ENCODE measurements at places on chromosomes 5 and 9.
A peak's percentile ranks its signal among the peaks of the same experiment; 100 is the strongest.

DNA sequence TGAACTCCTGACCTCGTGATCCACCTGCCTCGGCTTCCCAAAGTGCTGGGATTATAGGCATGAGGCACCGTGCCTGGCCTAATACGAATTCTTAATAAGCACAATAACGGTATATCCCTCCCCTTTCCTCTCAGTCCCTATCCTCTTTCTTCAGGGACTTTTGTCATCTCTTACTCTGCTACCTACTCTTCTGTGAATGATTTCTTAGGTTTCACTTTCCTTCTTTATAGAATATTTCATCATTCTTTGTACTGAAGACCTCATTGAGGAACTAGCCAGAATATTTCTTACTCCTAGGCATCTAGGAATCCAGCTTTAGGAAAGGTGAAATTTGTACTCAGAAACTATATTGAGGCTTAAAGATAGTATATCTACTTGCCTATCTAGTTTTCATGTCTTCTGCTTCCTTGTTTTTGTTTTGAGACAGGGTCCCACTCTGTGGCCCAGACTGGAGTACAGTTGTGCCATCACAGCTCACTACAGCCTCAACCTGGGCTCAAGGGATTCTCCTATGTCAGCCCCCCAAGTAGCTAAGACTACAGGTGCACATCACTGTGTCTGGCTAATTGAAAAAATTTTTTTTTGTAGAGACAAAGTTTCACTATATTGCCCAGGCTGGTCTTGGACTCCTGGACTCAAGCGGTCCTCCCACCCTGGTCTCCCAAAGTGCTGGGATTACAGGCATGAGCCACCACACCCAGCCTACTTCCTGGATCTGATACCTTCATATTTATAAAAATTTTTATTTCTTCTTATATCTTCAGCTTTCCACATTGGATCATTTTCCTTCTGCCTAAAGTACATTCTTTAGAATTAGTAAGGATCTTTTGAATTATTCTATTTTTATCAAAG, 69.7 kb downstream of the GPBP1 start:
- no peak for DNase-seq

GRCh38 chr5:77952636-77953212, 176.6 kb upstream of the TBCA start:
- DNase-seq: no peak

GRCh38 chr5:3598769-3599211, 3.2 kb downstream of the IRX1 start:
- no peak for DNase-seq

- DNase-seq: no peak
These were observed 215.3 kb upstream of the EDIL3 start for GRCh38 chr5:84599964-84600363.

- DNase-seq: no peak
These were observed 28.1 kb downstream of the DYNC2I2 start for GRCh38 chr9:128628471-128629048.

DNA sequence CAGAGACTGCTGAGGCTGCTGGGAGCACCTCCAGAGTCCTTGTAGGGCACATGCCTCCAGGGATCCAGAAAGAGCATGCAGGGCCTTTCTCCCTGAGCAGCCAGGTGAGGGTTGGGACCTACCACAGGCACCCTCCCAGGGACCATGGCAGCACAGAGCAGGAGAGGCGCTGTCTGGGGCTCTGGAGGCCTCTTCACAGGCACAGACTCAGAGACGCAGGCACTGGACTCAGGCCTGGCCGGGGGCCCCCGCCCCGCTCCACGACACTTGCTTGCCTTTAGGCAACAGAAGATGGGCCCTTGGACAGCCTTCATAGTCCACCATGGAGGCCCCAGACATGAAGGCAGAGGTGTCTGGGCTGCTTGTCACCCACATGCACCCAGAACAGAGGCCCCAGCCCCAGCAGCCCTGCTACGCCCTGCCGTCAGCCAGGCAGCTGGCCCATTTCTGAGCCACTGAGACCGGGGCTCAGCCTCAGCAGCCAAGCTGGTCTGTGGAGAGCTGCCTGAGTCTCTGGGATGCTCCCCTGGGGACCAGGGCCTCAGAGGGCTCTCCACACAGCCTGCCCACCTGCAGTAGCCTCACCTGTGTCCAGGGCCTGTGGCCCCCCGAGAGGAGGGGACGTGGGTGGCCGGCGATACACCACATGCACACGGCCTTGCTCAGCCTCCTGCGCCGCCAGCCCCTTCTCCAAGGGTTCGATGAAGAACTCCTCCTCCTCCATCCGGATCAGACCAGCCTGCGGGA, 72.8 kb downstream of the ADAMTS2 start:
- no peak for DNase-seq

DNA sequence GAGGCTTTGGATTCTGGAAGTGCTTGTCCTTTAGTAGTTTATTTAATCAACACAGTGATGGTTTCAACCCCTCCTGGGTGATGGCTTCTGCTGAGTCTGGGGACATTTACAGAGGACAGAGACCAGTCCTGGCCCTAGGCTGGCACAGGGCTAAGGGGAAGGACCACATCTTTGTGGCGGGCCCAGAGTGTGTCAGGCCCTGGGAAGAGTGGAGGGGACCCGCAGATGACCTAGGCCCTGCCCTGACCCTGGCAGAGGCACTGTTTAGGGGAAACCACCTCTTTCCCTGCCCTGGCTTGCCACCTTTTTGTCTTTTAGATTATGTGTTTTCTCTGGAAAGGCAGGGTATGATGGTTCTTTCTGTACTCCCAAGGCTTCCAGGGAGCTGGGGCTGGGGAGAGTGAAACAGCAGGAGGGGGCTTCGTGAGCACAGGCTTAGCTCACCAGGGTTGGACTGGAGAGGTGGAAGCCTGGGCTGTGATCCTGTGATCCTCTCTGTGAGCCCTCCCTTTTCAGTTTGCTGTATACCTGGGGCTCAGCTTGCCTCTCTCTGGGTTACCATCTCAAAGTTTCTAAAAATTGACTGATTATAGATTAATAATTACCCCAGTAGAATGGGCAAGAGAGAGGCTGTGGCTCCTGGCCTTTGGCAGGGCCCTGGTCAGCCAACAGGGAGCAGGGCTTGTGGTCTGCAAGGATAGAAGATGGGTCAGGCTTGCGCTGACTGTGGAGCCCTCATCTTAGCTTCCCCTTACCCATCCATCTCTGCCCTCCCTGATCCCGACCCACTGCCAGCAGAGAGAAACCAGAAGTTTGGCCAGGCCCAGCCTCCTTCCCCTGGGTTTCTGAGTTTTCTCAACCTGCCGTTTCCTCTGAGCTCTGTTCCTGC, 1.7 kb upstream of the SYNPO start:
- DNase-seq: no peak

GRCh38 chr9:77251050-77251449, 73.7 kb downstream of the VPS13A start:
- DNase-seq: no peak

DNA sequence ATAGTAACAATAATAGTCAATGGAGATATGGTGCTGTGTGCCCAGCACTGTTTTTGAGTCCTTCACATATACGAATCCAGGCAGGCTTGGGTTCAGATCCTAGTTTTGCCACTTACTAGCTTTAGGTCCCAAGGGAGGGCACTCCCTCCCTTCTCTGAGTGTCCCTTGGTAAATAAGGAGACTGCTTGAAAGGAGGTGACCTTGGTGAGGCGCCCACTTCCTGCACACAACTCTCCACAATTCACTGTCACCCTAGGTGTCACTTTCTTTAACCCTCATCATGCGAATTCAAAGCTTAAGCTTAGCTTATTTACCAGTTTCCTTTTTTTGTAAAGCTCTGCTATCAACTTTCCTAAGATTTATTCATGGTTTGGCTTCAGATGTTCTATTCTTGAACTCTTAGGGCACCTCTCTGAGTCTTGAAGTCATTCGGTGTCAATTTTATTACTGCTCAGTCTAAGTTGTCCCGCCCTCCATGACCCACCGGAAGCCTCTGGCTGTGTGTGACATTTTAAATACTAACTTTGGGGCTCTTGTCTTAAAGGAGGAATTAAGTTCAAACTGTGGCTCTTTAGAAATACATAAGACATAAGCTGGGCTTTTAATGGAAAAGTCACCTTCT, 170.7 kb upstream of the ZNF618 start:
- no peak for DNase-seq

DNA sequence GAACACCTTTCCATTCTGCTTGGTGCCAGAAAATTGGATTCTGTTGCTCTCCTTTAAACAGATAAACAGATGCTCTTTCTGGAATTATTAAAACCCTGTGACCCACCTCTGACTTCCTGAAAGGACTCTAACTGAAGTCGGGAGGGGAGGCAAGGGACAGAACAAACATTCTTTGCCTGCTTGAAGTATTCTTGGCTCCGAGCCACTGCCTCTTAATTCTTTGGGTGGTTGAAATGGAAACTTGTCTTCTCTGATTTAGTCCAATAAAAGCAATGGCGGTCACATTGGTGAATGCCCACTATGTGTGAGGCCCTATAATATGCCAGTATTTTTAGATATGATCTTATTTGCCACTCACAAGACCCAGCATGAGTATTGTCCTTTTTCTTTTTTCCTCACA, 236.8 kb downstream of the SLIT3 start:
- no peak for DNase-seq

GRCh38 chr9:133347515-133347984, 381 bp downstream of the MED22 start:
- DNase-seq: peak; percentile 78

- no peak for DNase-seq
These were observed 1215.9 kb downstream of the EFNA5 start for GRCh38 chr5:106454651-106455415.

Data from erythroblast (primary cell).